Nephron progenitor cell (in vitro differentiated cells): ENCODE measurements at places on chromosomes 5 and 9.

- no peak for DNase-seq
Measured at GRCh38 chr9:33147416-33148169, 19.5 kb downstream of the B4GALT1 start.

DNA sequence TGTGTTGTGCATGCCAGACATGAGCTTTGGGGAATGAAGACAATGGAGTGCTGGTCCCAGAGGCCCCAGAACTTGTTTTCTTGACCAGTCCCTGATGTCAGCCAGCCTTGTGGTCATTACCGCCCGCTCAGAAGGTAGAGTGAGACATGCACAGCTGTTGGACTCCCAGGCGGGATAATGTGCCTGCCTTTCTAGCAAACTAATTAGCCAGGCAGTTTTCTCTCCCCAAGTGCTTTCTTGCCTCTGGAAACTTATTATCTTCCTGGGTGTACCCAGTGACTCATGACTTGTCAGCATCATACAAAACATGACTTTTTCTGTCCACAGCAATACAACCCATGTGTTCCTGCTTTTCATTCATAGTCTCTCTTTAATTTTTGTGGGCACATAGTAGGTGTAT lies 131.1 kb downstream of the RMI1 start:
- no peak for DNase-seq

GRCh38 chr5:93886098-93886806 lies 144.9 kb upstream of the POU5F2 start:
- DNase-seq, result no peak

GRCh38 chr9:6123416-6123815 lies 92.2 kb upstream of the IL33 start:
- no peak for DNase-seq

GRCh38 chr5:172802567-172803176 lies 31.4 kb upstream of the ERGIC1 start:
- DNase-seq, result no peak

GRCh38 chr5:91416491-91416890 lies 33.4 kb upstream of the ARRDC3 start:
- no peak for DNase-seq

GRCh38 chr9:137272241-137273094 lies 5.1 kb upstream of the TOR4A start:
- no peak for DNase-seq

- DNase-seq, result no peak
Measured at GRCh38 chr5:68304421-68305052, 89.0 kb downstream of the PIK3R1 start.

- no peak for DNase-seq
Measured at GRCh38 chr9:81592887-81593266, 96.5 kb downstream of the TLE1 start.

DNA sequence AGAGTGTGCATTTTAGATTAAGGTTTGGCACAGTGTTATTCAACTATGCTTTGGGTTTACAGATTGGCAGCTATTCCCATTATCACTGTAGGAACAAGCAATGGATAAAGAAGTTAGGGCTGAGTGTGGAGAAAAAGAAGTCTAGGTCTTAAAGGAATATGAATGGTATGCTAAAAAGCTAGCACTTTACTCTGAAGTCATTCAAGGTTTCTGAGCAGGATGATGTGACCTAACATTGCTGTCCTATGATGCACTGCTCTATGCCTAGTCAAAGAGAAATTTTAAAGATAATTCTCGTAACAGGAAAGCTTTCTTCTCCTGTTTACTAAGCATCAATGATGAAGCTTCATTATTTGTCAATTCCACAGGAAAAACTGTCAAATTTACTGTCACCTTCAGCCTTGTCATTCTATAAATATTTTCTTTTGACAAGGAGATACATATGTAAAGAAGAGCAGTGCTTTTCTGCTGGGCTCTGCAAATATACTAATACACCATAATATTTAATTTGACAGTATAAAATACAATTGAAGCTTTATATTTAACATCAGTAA lies 476.1 kb upstream of the PTPRD start:
- no peak for DNase-seq

GRCh38 chr5:20055301-20055700 lies 67.3 kb upstream of the CDH18 start:
- no peak for DNase-seq

DNA sequence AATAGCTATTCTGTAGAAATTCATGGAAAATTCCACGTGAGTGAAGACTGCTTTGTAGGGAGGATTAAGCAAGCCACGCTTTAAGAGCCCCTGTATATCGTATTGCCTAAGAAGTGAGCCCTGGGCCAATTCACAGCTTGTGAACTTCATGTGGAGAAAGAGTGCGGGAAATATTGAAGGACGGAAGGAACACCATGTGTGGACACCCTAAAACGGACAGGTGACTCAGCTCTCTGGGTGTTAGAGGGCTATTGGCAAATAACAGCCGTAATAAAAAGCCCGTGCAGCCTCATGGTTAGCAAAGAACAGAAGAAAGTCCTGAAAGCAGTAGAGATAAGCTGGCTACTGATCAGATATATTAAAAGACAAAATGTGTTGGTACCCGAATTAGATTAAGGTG lies 26.4 kb downstream of the ZNF366 start:
- no peak for DNase-seq

DNA sequence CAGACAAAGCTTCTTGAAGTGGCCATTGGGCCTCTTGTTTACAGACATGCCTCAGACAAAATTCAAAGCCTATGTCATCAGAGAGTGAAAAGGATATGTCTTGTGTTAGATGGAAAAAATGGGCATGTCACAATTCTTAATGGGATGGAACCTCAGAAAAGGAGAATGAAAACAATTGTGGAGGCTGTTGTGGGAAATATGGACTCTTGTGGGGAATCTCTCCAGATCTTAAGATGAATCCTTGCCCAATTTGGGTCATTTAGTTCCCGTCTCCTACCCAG lies 19.5 kb downstream of the SLC22A5 start:
- DNase-seq, result no peak

GRCh38 chr9:94526271-94526670 lies 28.6 kb upstream of the PCAT7 start:
- no peak for DNase-seq

- no peak for DNase-seq
Measured at GRCh38 chr9:73151653-73152542, at the start of gene ANXA1. TSS of gene ANXA1 (plus strand) at chr9:73151865. CDS start at chr9:73158536, 6,671 bp downstream.

- no peak for DNase-seq
Measured at GRCh38 chr5:35863159-35863558, 6.5 kb downstream of the IL7R start.

DNA sequence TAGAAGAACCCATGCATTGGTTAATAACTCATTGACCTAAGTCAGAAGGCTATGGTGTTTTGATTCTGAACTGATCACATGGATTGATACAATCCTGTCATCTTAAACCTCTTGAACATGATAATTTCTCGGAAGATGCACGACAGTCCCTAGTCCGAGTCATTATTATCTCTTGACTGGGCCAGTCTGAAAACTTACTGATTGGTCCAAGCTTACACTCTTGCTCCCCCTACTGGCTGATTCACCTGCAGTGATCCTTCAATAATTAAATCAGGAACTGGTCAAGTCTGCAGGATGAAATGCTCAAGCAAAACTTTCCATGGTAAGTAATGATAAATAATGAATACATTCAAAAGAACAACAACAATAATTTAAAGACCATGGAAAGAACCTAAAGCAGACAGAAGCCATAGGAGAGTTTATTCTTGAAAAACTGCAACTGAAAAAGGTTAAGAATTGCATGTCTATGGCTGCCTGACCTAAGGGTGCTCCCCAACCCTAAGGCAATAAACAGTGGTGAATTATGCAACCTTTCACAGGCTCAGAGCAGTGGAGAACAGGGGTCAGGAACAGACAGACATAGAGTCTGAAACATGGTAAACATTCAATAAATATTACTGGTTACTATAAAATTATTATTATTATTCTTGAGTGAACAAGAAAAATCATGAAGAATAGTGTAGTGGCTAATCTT lies 79.3 kb downstream of the BRINP1 start:
- DNase-seq, result peak; percentile 59
